Activated naive CD8-positive, alpha-beta T cell treated with anti-CD3 and anti-CD28 coated beads, Interleukin-2, amount 10 ng/mL, durations not matched to agents 7 days and 5 days (primary cell): ENCODE measurements at places on chromosomes 2 and 18. TPM values are rescaled to one million over a fixed set of nuclear protein-coding genes. Genes with fewer than 3 reads are reported as not detected.

GRCh38 chr18:74944676-74945075, 264.3 kb downstream of the PTGR3 start:
- no peak for DNase-seq

- DNase-seq, result peak; percentile 80
Observed at GRCh38 chr2:181456660-181457120, 496 bp upstream of the ITGA4 start.

- DNase-seq, result no peak
Observed at GRCh38 chr18:26667046-26667445, 118.7 kb upstream of the KCTD1 start.

GRCh38 chr18:79846936-79847557, 49.3 kb downstream of the KCNG2 start:
- no peak for DNase-seq

DNA sequence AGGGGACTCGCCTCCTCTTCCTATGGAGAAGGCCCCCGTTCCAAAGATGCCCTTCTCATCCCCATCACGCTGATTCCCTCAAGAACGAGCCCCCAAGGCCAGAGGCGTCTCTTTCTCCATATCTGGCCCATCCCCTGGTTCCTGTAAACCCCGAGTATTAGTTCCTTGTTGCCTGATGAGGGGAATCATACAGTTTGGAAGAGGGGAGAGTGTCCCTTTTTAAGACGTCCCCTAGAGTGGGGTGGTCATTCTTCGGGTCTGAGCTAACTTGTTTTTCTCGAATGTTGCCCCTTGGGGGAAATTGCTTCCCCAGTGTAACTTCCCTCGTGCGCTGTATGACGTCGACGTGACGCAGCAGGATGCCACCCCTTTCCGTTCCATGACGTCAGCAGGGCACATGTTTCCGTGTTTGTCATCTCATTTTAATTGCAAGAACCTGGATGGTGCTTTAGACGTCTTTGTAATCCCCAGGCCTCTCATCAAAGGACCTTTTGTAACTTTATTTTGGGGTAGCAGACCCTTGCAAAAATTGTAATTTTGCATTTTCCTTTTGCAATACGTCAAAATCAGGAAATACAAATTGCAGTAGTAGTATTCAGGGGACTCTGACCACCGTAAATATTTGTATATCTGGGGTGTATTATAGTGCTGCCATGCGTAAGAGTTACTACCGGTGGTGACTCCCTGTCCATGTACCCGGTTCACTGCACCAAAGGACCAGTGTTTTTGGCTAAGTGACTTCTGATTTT, 569 bp downstream of the BABAM2 start:
- DNase-seq, result peak; percentile 85

GRCh38 chr2:196415384-196415783, 224.1 kb upstream of the CCDC150 start:
- no peak for DNase-seq

- no peak for DNase-seq
Observed at GRCh38 chr2:235168174-235168979, 216.6 kb downstream of the SH3BP4 start.

- DNase-seq, result no peak
Observed at GRCh38 chr2:193382583-193382982, 1187.8 kb upstream of the TMEFF2 start.

FRZB gene
- not detected for total RNA-seq

LOXHD1 gene
- total RNA-seq, result 0.39 TPM

VIT gene
- not detected for total RNA-seq
